ENCODE measurements at places on chromosomes 6 and 20. TPM values are rescaled to one million over a fixed set of nuclear protein-coding genes. Genes with fewer than 3 reads are reported as not detected.

Gene POU5F1
- polyA plus RNA-seq: 1.2 TPM

DNA sequence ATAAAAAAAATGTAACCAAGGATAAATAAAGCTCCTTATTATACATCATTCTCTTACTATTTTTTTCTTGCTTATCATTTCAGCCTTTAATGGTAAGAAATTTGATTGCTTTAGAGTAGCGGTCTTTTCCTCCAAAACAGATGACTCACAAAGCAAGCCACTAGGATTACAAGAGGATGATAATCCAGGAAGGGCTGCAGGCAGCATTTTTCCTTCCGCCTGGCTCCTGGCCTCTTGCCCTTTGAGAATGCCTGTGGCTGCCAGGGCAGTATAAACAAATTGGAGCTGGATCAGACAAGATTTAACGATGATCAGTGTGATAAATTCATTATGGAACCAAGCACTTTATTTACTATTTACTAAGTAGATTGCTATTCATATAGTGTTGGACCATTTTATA, 9.7 kb upstream of the FBXL4 start:
- H3K27ac ChIP-seq: no peak overlapping the region
- DNase-seq: no peak
- no peaks in the 10 kb centered on the region for H3K36me3 ChIP-seq
- H3K4me1 ChIP-seq: no peaks in the 10 kb centered on the region
- no peaks in the 10 kb centered on the region for H3K27me3 ChIP-seq

GRCh38 chr6:127291495-127291894, 24.8 kb downstream of the RNF146 start:
- peaks cover 5% of the 10 kb centered on the region for H3K36me3 ChIP-seq
- H3K4me3 ChIP-seq: no peak overlapping the region

- no peak overlapping the region for H3K4me3 ChIP-seq
- no peak overlapping the region for H3K27ac ChIP-seq
- no peaks in the 10 kb centered on the region for H3K36me3 ChIP-seq
- no peak for DNase-seq
- H3K27me3 ChIP-seq: no peaks in the 10 kb centered on the region
These were observed 108.7 kb upstream of the FERMT1 start for GRCh38 chr20:6231556-6231955.

DNA sequence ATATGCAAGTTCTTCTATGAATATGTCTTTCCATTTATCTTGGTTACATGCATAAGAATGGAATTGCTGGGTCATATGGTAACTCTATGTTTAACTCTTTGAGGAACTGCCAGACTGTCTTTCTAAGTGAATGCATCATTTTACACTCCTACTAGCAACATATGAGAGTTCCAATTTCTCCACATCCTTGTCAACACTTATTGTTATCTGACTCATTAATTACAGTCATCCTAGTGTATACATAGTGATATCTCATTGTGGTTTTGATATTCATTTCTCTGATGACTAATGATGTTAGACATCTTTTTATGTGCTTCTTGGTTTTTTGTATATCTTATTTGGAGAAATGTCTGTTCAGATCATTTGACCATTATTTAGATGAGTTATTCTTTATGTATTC, 96.7 kb upstream of the LAMP5 start:
- no peak for DNase-seq
- no peaks in the 10 kb centered on the region for H3K27me3 ChIP-seq
- H3K4me1 ChIP-seq: no peaks in the 10 kb centered on the region
- no peak overlapping the region for H3K4me3 ChIP-seq

Gene SHLD1
- polyA plus RNA-seq: 9.0 TPM

DNA sequence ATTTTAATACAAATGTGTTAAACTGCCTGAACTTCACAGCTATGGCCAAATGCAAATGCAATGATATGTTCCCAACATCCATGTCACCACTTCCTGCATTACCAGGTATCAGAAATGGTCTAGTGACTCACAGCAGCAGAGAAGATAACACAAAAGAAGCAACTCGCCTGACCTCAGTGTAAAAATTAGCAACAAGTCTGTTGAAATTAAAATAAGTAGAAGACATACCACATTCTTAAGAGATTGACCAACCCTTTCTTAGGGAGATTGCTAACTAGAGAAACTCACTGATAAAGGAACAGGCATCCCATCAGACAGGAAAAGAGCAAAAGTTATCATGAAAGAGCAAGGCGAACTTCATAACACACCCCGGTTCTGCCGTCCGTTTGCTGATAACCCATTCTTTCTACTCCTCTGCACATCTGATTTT, 45.1 kb downstream of the RNASET2 start:
- H3K27ac ChIP-seq: no peak overlapping the region
- H3K4me3 ChIP-seq: no peak overlapping the region
- DNase-seq: no peak
- H3K4me1 ChIP-seq: peaks cover 18% of the 10 kb centered on the region
- H3K27me3 ChIP-seq: no peaks in the 10 kb centered on the region

DNA sequence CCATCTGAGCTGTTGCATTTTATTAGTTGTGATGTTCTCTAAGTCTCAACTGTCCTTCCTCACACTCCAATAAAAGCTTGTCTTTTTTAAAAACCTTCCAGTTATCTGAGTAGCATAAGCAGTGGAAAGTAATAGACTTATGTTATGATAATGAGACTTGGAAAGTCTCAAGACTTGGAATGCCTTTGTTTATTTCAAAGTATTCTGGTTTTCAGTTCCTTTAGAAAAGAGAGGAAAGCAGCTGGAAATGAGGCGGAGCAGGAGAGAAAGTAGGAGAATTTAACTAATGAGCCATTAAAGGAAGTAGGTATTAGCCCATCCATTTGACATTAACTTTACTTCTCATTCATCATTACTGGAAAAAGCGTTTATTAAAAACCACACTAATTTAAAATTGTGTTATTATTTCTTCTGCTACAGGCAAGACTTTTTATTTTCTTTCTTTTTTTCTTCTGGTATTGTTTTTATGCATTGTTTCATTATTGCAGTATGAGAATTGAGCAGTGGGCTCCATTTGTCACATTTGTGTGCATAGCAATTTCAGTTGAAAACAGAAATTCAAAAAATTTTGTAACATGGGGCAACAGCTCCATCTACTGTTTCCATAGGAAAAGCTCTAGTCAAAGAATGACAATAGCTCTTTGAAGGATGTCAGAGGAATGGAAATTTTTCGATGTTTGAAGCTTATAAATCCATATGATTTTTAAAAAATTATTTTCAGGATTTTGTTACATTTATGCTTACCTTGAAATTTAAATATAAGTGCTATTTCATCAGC, 194.8 kb downstream of the COL9A1 start:
- H3K4me1 ChIP-seq: no peaks in the 10 kb centered on the region
- H3K27me3 ChIP-seq: no peaks in the 10 kb centered on the region
- H3K27ac ChIP-seq: no peak overlapping the region
- no peaks in the 10 kb centered on the region for H3K36me3 ChIP-seq

DNA sequence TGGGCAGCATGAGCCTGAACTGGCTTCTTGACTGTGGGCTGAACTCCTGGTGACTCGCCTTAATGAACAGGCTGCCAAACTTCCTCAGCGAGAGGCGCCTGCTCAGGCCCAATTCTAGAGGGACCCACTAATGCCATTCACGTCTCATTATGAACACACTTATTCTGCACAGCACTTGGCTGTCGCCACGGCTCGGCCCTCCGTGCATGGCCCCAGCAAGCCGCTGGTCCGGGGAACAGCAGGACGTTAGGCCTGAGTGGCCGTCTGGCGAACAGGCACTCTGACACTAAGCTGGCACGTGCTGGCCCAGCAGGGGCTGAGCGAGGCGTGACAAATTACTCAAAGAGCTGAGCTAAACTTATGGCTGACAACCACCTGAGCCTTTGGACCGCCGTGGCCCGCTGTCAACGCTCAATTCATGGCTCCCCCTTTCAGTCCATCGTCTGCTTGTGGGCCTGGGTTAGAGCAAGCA, 45.9 kb downstream of the INSM1 start:
- H3K27me3 ChIP-seq: peaks cover 39% of the 10 kb centered on the region
- H3K36me3 ChIP-seq: no peaks in the 10 kb centered on the region
- H3K4me1 ChIP-seq: peaks cover 8% of the 10 kb centered on the region
- no peak overlapping the region for H3K4me3 ChIP-seq
- no peak for DNase-seq

Gene LTA
- 0.22 TPM for polyA plus RNA-seq

- H3K4me3 ChIP-seq: no peak overlapping the region
- no peaks in the 10 kb centered on the region for H3K27me3 ChIP-seq
- H3K4me1 ChIP-seq: no peaks in the 10 kb centered on the region
- no peak for DNase-seq
These were observed 11.3 kb downstream of the MBOAT1 start for GRCh38 chr6:20200761-20201630.

Measured in spinal cord (tissue), 10 donors.